ENCODE measurements at places on chromosomes 3 and 15.

GRCh38 chr15:93233710-93234109 is 144.7 kb upstream of the RGMA start:
- no peak for DNase-seq

DNA sequence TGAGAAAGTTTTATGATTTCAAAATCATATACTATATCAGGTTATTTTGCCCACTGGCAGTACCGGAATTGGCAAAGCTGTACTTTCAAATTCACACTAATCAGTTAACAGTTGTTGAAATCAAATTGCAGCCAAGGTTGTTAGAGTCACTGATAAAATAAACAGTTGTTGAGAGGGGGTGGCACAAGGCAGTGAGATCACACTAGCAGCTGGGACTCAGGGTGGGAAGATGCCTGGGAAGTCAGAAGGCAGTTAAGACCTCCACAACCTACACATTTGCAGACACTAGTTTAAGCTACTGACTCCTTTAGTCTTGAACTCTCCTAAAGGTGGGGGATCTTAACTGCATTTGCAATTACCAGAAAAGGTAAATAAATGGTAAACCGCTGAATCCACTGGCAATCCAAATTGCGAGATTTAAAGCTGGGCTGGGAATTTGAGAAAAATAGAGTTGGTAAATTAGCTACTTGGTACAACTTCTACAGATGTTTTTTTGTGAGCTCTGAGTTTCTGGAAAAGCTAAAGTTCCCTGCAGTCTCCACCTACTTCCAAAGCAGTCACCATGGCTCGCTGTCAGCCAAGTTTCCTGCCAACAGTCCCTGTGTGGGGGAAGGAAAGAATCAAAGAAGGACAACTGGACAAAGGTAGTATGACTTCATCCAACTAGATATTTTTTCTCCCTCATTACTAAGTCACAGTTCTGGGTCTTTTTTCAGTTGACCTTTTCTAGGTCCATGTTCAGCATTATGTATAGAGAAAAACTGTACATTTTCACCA is 105.7 kb downstream of the ZNF385D start:
- DNase-seq: no peak

DNA sequence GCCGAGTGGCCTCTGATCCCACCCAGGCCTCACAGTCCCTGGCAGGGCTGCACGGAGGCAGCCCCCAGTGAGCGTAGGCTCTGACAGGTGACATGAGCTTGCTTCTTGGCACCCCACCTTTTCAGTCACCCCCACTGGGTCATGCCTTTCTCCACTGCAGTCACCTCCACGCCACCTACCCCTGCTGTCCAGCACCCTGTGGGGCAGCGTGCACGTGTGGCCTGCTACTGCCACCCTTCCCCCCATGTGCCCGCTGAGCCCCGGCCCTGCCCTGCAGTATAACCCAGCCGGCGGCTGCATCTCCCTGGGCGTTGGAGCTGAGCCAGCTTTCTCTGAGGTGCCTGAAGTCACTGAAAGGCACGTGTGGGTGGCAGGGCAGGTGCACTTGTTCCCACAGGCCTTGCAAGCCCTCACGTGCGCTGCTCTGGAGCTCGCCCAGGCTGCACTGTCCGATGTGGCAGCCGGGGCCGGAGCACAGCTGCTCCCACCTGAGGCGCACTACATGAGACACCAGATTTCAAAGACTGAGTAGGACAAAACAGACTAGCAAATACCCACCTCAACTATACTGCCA is 65.6 kb downstream of the NIPA2 start:
- DNase-seq: no peak

- DNase-seq: no peak
Observed at GRCh38 chr15:90043530-90044010, 42.4 kb downstream of the ZNF710 start.

DNA sequence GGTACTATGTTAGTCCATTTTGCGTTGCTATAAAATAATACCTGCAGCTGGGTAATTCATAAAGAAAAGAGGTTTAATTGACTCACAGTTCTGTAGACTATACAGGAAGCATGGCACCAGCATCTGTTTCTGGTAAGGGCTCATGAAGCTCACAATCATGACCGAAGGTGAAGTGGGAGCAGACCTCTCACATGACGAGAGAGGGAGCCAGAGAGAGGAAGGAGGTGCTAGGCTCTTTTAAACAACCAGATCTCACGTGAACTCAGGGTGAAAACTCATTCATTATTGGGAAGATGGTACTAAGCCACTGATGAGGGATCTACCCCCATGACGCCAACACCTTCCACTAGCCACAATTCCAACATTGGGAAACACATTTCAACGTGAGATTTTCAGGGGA is 301.7 kb upstream of the MDFIC2 start:
- no peak for DNase-seq

- no peak for DNase-seq
Observed at GRCh38 chr3:47162697-47163168, 1.2 kb downstream of the SETD2 start.

- DNase-seq: no peak
Observed at GRCh38 chr15:32919749-32920414, 202.1 kb downstream of the GREM1 start.

GRCh38 chr3:102084704-102085103 is 235.4 kb downstream of the NFKBIZ start:
- no peak for DNase-seq

DNA sequence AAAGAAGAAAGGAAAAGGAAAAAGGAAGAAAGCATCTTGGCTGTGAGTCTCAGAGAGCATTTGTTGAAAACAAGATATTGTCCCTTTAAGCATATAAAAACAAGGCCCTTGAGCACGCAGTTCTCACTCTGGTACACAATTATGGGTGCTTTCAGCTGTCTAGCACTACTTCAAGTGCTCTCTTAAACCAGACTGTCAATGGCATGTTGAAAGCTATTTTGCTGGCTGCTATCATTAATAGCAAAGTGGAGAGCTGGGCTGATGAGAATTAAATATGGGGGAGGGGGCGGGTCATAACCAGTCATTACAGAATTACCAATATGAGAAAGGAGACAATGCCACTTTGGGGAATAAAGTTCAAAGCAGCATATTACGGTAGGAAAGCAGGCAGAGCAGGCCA is 9.3 kb downstream of the TLE3 start:
- no peak for DNase-seq

GRCh38 chr3:177441276-177441812 is 244.1 kb upstream of the TBL1XR1 start:
- no peak for DNase-seq

DNA sequence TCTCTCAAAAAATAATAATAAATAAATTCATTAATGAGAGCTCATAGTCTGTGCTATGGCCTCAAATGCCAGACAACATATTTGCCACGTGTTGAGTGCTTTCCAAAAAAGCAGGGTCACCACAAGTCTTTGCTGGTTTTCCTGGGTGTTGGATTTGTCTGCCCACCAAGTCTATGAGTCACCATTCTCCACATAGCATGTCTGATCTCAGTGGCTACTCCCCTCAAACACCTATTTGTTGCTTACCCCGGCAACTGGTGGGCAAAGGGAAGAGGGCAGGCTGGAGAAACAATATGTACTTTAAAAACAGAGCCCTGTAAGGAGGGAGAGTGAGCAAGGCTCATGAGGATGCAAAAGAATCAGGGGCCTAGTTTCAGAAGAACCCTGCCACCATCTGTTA is 120.0 kb upstream of the ARRDC4 start:
- DNase-seq: no peak

DNA sequence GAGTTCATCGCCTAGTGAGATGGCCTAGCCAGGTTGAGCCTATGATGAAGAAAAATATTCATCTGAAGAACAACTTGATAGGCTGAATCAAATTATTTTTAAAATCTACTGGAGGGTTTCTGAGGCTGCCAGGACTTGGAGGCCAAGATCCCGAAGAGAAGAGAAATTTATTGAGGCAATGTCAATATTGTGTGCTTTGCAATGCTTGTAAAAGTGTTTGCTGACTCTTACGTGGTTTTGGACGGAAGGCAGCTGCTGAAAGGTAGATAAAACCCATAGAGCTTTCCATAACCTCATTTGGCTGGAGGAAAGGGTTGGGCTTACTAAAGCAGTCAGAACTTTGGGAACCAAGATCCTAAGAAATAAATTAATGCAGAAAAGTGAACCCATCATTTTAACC is 361.0 kb upstream of the IL12A start:
- no peak for DNase-seq

DNA sequence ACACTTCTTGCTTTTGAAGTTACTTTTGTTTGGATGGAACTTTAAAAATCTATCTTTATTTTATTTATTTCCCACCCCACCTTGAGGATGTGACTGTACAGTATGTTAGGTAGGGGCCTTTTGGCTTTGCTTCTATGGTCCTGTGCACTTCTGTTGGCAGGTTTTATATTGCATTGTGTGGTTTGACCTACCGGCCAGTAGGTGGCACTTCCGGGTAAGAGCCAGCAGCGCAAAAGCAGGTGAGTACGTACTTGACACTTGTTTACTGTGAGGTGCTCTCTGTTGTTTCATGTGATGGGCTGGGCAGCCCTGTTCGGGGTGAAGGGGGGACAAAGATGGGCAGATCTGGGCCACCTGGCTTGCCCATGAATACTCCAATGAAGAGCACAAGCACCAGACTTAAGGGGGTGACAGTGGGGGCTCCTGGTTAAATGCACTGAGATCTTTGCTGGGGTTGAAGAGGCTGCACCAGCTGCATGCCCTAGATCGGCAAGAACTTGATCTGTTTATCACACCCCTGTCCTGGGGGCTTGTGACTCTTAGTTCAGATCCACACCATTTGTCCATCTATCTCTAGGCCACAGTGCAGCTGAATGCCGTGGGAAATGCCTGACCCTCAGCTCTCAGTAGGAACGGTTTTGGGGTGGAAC is 131.6 kb downstream of the NLGN1 start:
- DNase-seq: peak; percentile 24

- no peak for DNase-seq
Observed at GRCh38 chr3:38645076-38645475, 4.4 kb downstream of the SCN5A start.

GRCh38 chr15:82530006-82530405 is 10.3 kb downstream of the RPS17 start:
- no peak for DNase-seq

GRCh38 chr3:1726741-1727140 is 371.9 kb upstream of the CNTN4 start:
- no peak for DNase-seq

DNA sequence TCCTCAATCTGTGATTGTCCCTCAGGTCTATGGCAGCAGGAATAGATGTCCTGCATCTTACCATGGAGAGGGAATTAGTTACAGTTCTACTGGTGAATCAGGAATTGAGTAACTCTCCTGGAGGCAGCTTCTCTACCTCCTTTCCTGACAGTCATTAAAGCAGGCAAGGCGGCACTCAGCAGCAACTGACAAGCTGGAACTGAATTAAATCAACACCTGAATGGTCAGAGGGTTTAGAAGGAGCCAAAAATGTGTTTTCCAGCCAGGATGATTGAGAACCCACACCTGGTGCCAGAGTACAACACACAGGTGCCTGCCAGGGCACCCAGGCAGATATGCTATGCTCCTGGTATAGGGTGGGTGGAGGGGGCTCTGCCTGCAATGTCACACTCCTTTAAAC is 43.1 kb upstream of the TIPARP start:
- no peak for DNase-seq

- no peak for DNase-seq
Observed at GRCh38 chr15:68401496-68402431, 30.2 kb downstream of the ITGA11 start.

DNA sequence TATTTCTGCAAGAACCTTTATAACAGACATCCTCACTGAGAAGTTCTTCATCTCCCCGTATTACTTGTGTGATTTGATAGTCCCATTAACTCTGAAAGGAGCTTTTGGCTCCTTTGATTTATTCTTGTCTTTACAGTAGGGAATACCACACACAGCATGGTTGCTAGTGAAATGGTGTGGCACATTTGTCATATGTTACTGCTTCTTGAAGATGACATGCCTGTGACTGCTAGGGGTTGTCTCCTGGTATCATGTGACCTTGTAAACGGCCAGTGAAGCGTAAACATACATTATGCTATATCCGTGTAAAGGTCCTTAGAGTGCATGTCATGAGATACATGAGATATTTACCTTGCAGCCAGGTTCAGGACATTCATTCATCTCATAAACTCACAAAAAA is 197.9 kb downstream of the RYR3 start:
- no peak for DNase-seq

DNA sequence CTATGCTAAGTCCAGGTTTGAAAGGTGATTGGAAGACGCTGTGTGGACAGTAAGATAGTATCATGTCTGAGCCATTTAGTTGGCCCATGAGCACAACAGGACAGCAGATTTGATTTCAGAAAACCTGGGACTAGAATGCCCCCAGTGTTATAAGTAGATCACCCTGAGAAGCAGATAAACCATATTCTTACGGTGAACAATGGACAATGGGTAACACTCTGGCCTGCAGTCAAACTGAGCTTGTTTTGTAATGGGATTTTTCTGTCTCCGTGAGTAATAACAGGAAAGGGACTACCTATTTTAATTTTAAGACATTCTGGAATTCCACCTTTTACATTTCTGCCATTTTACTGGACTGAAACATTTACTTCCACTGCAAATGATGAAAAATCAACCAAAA is 71.5 kb downstream of the LDHAL6B start:
- DNase-seq: no peak

GRCh38 chr15:77144492-77145070 is 73.7 kb upstream of the TSPAN3 start:
- DNase-seq: peak; percentile 45

DNA sequence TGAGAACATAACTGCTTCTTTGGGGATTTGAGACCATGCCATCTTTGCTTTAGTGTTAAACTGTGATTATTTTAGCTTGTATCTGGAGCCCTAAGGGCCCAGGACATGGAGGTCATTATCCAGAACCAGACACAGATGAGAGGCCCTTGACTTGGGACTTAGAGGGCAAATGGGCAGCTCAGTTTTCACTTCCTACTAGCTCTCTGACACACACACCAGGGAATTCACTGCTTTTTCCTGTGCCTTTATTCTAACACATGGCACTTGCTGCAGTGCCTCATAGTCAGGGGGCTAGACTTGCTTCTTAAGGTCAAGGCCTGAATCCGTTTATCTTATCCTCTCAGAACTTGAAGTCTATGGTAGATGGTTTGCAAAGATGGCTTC is 33.3 kb downstream of the AMOTL2 start:
- no peak for DNase-seq

DNA sequence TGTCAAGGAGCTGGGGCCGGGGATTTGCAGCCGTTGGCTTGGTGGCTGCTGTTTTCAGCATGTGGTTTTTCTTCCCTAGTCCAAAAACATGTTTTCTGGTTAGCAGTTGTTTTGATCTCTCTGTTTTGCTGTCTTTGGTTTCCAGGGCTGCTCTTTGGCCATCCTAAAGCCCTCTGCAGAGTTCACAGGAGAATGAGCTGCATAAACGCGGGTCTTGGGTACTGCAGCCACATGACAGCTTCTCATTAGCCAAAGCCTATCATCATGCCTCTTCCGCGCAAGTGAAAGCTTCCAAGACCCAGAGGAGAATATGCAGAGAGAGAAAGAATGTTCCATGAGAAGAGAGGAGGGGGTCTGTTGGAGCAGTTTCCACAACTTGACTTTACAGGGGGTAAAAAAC is 138.5 kb downstream of the NTRK3 start:
- no peak for DNase-seq

GRCh38 chr3:173615661-173616060 is 218.1 kb downstream of the NLGN1 start:
- DNase-seq: no peak
